ENCODE measurements at places on chromosomes 16 and 17.

- no peak for DNase-seq
Measured at GRCh38 chr16:83843657-83844056, 35.9 kb downstream of the HSBP1 start.

DNA sequence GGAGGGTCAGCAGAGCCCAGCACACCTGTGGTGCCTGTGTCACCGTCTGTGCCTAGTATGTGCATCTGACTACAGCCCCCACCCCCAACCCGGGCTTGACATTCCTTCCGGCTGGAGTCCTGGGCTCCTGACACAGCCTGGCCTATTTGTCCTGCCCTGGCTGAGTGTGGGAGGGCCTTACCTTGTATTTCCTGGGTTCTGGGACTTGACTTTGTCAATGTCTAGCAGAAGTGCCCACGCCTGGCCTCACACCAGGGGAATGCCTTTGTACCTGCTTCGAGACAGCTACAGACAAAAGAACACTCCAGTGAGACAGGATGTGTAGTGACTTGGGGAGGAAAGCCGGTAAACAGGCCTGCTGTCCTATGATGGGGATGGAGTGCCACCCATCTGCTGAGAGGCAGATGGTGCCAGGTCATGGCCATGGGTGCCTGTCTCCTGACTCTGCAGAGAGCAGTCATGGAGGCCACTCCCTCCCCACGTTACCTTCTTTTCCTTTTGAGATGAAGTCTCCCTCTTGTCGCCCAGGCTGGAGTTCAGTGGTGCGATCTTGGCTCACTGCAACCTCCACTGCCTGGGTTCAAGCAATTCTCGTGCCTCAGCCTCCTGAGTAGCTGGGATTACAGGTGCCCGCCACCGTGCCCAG lies 42.8 kb downstream of the TNFRSF13B start:
- no peak for DNase-seq

DNA sequence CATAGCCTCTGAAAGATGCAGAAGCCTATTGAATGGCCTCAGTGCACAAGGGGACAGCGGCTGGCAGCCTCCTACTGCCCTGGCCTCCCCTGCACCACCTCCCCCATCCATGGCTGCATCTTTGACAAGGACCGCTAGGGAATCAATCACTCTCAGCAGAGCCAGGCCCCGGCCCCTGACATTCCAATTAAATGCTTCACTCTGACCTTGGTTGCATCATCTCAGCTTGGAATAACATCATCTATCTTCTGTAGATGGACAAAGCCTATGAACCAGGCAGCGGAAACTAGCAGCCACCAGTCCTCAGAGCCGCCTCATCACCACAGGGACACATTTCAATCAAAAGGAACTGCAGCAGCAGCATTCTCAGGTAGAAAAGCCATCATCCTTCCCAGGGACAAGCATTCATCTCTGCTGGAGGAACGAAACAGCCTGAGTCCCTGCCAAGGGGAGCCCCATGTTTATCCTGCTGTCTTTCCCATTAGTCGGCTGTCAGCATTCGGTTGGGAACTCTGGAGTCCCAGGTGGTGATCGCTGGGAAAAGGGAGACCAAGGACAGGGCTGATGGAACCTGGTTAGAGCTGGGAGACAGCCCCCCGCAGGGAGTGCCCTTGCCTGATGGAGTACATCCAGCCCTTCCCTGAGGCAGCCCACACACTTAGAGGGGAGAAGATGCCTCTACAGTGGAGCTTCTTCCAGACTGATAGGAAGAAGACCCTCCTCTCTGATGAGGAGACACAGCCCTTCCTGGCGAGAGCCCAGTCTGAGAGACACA lies 11.5 kb upstream of the TMEM132E start:
- no peak for DNase-seq

DNA sequence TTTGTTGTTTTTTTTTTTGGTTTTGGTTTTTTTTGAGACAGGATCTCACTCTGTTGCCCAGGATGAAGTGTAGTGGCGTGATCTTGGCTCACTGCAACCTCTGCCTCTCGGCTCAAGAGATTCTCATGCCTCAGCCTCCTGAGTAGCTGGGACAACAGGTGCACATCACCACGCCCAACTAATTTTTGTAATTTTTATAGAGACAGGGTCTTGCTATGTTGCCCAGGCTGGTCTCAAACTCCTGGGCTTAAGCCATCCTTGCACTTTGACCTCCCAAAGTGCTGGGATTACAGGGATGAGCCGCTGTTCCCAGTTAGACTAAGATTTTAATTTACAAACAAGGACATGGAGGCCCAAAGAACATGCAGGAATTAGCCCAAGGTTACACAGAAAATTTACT lies 91.8 kb upstream of the NOL11 start:
- no peak for DNase-seq

DNA sequence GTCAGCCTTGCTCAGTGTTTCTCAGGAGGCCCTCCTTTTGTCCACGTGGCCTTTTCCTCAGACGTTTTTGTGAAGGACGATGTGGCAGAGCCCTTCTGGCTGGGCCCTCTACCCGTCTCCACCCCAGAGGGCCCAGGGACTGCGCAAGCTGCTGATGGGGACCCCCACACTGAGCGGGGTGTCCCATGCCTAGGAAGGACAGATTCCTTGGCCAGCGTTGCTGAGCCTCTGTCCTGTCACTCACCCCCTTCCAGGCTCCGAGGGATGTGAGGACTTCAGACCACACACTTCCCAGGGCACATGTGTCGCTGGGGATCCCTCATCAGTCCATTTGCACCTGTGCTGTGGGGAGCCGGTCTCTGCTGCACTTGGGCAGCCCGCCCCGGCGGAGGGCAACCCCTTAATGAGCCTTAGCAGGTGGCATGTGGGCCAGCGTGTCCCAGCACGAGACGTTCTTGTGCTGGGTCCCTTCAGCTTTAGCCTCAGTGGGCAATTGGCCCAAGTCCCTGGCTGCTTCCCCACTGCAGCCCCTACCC lies 48.3 kb downstream of the NT5M start:
- no peak for DNase-seq

Measured in glutamatergic neuron (in vitro differentiated cells).